ENCODE measurements at places on chromosomes 13 and 19. TPM values are rescaled to one million over a fixed set of nuclear protein-coding genes. Genes with fewer than 3 reads are reported as not detected.

GRCh38 chr19:43777163-43777695 is 3.5 kb downstream of the KCNN4 start:
- no peak overlapping the region for H3K4me3 ChIP-seq
- H3K27ac ChIP-seq = no peak overlapping the region
- peak; percentile 36 for DNase-seq

- H3K27me3 ChIP-seq = no peaks in the 10 kb centered on the region
- H3K4me1 ChIP-seq = peaks cover 9% of the 10 kb centered on the region
- H3K27ac ChIP-seq = peak overlapping the region; percentile 93
- H3K4me3 ChIP-seq = peak overlapping the region; percentile 93
- DNase-seq = peak; percentile 56
These were observed 1.4 kb upstream of the TSHZ3 start for GRCh38 chr19:31350693-31351055.

- no peak overlapping the region for H3K4me3 ChIP-seq
- no peaks in the 10 kb centered on the region for H3K27me3 ChIP-seq
- H3K36me3 ChIP-seq = peaks cover 24% of the 10 kb centered on the region
- no peak overlapping the region for H3K27ac ChIP-seq
- DNase-seq = no peak
These were observed 68.6 kb upstream of the TEX29 start for GRCh38 chr13:111251646-111252445.

The CALR3 gene
- not detected for total RNA-seq

GRCh38 chr19:12380444-12380737 is 14.9 kb upstream of the ZNF442 start:
- no peak overlapping the region for H3K27ac ChIP-seq
- DNase-seq = no peak
- H3K36me3 ChIP-seq = no peaks in the 10 kb centered on the region
- H3K27me3 ChIP-seq = no peaks in the 10 kb centered on the region
- no peaks in the 10 kb centered on the region for H3K4me1 ChIP-seq

- peak; percentile 11 for DNase-seq
- no peak overlapping the region for H3K4me3 ChIP-seq
- no peaks in the 10 kb centered on the region for H3K27me3 ChIP-seq
- H3K27ac ChIP-seq = no peak overlapping the region
These were observed 16.0 kb downstream of the IRGC start for GRCh38 chr19:43731846-43732245.

The S1PR5 gene
- total RNA-seq = 0.56 TPM

GRCh38 chr13:46903748-46904147 is 6.9 kb upstream of the HTR2A start:
- peaks cover 5% of the 10 kb centered on the region for H3K27me3 ChIP-seq
- H3K4me3 ChIP-seq = no peak overlapping the region
- no peak overlapping the region for H3K27ac ChIP-seq
- no peaks in the 10 kb centered on the region for H3K36me3 ChIP-seq

The IFT88 gene
- 8.6 TPM for total RNA-seq

DNA sequence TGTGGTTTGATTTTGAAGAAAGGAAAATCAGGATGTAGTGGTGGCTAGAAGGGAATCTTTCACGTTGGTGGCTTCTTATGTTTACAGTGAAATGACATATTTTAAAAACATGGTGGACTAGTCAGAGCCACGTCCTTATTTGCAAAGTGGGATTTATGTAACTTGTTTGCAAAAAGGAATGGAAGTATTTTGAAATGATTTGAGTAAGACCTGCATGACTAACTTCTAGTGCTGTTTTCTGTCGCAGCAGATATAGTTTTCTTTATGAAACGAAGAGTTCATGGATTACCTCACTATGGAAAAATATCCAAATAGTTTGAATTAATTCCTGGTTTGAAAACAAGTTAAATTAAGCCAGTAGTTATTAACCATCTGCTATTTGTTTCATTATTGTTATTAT is 476.5 kb downstream of the MYO16 start:
- DNase-seq = peak; percentile 52
- H3K36me3 ChIP-seq = no peaks in the 10 kb centered on the region
- H3K27me3 ChIP-seq = peaks cover 9% of the 10 kb centered on the region
- H3K27ac ChIP-seq = no peak overlapping the region
- no peak overlapping the region for H3K4me3 ChIP-seq

DNA sequence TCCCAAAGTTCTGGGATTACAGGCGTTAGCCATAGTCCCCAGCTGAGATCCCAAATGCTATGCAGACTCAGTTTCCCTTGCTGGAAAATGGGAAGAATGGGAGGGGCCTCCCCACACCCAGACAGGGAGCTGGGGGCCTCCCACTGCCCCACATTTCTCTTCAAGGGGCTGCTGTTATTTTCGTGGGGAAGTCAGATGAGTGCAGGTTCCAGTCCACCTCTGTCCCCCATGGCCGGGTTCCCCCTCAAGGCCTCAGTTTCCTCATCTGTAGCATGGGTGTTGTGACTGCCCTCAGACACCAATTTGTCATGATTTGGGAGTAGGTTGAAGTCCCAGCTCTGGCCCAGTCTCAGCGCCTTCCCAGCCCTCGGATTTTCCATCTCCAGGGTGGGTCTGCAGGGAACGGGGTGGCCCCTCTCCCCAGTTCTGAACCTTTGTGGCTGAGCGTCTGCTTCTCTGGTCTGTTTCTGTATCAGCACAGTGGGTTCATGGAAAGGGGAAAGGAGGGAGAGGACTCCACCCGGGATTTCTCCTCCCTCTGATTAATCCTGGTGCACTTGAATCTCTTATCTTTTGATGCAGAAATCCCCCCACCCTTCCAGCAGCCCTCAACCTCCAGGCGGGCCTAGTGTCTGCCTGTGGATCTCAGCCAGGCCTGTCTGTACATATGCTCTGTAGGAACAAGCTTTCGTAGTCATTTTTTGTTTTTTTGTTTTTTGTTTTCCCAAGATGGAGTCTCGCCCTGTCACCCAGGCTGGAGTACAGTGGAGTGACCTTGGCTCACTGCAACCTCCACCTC is 12.2 kb downstream of the NFIC start:
- H3K27ac ChIP-seq = no peak overlapping the region
- no peaks in the 10 kb centered on the region for H3K27me3 ChIP-seq
- no peak overlapping the region for H3K4me3 ChIP-seq
- peaks cover 22% of the 10 kb centered on the region for H3K4me1 ChIP-seq
- H3K36me3 ChIP-seq = peaks cover 28% of the 10 kb centered on the region

GRCh38 chr19:53823380-53824120 is 564 bp downstream of the NLRP12 start:
- no peaks in the 10 kb centered on the region for H3K27me3 ChIP-seq
- H3K4me3 ChIP-seq = no peak overlapping the region
- H3K27ac ChIP-seq = no peak overlapping the region
- no peaks in the 10 kb centered on the region for H3K36me3 ChIP-seq
- no peaks in the 10 kb centered on the region for H3K4me1 ChIP-seq
- DNase-seq = no peak

GRCh38 chr19:17323964-17324332 is 10.7 kb downstream of the ANO8 start:
- no peak for DNase-seq
- H3K36me3 ChIP-seq = peaks cover 40% of the 10 kb centered on the region
- no peaks in the 10 kb centered on the region for H3K4me1 ChIP-seq

DNA sequence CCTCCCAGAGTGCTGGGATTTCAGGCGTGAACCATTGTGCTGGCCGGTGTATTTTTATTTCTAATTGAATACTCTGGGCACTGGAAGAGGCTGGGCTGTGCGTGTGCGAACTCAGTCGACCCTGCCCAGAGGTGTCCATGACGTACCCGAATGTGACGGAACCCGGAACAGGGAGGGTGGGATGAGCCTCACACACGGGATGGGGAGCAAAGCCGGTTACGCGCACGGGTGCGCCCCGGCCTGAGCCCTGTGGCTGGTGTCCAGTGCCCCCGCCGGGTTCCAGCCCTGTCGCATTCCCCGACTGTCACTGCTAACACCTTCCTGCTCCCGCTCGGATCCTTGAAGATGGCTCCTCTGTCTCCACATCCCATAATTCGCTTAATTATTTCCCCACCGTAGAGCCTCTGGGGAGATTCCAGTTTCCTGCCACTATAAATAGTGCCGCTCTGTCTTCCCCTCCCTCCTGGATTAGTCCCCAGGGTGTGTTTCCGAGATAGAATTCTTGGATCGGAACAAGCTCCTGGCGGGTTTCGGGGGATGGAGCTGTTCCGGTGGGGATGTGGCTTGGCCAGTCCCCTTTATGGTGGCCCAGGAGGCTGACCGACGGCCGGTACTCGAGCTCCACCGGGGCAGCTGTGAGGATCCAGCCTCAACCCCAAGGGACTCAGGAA is 22.0 kb downstream of the SBNO2 start:
- H3K36me3 ChIP-seq = peaks cover 49% of the 10 kb centered on the region
- peaks cover 18% of the 10 kb centered on the region for H3K4me1 ChIP-seq
- DNase-seq = no peak
- no peak overlapping the region for H3K4me3 ChIP-seq
- no peaks in the 10 kb centered on the region for H3K27me3 ChIP-seq

- H3K36me3 ChIP-seq = peaks cover 12% of the 10 kb centered on the region
- H3K4me3 ChIP-seq = no peak overlapping the region
- H3K4me1 ChIP-seq = peaks cover 21% of the 10 kb centered on the region
- no peaks in the 10 kb centered on the region for H3K27me3 ChIP-seq
- DNase-seq = no peak
These were observed 7.1 kb downstream of the ARGLU1 start for GRCh38 chr13:106560821-106561220.

DNA sequence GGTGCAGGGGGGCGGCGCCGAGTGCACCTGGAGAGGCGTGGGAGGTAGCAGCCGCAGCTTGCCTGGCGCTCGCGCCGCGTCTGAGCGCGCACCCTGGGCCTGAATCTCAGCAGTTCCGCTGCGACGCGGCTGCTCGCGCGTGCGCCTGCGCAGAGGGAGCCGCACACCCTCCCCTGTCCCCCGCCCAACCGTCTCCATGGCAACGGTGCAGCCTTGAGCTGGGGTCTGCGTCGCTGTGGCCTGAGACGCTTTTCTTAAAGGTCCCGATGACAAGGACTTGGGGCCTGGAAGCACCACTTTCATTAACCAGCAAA is at the start of gene PNMA8B:
PNMA8B (minus strand) TSS at position 82 of the 314 bp plus-strand sequence. CDS start 402 bp downstream, outside the sequence.
- H3K27ac ChIP-seq = no peak within 1 kb of the TSS
- H3K27me3 ChIP-seq = peaks cover 42% of the 10 kb centered on the region
- no peaks in the 10 kb centered on the region for H3K36me3 ChIP-seq

GRCh38 chr13:98778749-98779148 is 26.3 kb upstream of the SLC15A1 start:
- H3K27ac ChIP-seq = no peak overlapping the region
- H3K27me3 ChIP-seq = peaks cover 12% of the 10 kb centered on the region
- no peak overlapping the region for H3K4me3 ChIP-seq
- H3K36me3 ChIP-seq = no peaks in the 10 kb centered on the region
- H3K4me1 ChIP-seq = peaks cover 2% of the 10 kb centered on the region
- no peak for DNase-seq

DNA sequence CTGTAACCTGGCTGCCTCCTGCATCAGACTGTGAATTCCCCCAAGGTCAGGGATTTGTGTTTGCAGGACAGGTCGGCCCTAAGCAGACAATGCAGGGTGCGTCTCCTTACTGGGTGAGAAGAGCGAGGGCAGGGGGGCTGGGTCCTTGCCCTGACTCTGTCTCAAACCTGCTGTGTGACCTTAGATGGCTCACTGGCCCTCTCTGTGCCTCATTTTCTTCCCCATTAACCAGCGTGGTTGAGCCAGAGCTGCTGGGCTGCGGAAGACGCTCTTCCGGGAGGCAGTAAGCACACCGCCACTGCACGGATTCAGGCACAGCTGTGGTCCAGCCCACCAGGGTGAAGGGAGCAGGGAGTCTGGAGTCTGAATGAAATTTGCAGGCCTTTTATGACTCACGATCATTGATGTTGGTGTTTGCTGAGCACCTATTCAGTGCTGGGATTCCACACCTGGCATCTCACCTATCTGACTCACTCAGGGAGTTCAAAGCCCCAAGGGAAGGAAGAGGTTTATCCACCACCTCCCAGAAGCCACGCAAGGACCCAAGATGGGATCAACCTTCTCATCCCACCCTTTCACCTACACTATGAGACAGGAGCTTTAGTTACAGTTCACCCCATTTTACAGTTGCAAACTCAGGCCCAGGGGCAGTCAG is 2.5 kb downstream of the AKT1S1 start:
- no peaks in the 10 kb centered on the region for H3K27me3 ChIP-seq
- peaks cover 11% of the 10 kb centered on the region for H3K36me3 ChIP-seq
- DNase-seq = no peak
- H3K4me1 ChIP-seq = peaks cover 11% of the 10 kb centered on the region

The KASH5 gene
- total RNA-seq = not detected

The LILRA2 gene
- not detected for total RNA-seq

DNA sequence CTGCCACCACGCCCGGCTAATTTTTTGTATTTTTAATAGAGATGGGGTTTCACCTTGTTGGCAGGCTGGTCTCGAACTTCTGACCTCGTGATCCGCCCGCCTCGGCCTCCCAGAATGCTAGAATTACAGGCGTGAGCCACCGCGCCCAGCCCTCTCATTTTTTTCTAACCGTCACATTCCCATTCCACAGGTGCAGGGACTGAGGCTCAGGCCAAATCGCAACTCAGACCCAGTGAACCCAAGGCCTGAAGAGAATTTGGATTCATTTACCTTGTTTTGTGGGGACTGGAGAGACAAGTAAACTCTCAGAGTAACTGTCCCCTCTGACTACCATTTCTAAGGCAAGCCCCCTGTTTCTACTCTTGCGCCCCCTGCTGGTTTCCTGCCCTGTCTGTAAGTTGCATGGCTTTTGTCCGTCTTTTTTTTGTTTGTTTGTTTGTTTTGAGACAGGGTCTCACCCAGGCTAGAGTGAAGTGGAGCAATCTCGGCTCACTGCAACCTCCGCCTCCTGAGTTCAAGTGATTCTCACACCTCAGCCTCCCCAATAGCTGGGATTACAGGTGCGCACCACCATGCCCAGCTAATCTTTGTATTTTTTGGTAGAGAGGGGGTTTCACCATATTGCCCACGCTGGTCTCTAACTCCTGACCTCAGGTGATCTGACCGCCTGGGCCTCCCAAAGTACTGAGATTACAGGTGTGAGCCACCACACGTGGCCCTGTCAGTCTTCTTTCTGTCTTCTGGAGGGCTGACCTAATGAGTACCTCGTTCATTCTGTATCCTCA is 2.3 kb upstream of the STRN4 start:
- H3K27ac ChIP-seq = no peak overlapping the region
- peaks cover 17% of the 10 kb centered on the region for H3K36me3 ChIP-seq
- DNase-seq = peak; percentile 56
- peaks cover 5% of the 10 kb centered on the region for H3K4me1 ChIP-seq
- H3K27me3 ChIP-seq = no peaks in the 10 kb centered on the region

DNA sequence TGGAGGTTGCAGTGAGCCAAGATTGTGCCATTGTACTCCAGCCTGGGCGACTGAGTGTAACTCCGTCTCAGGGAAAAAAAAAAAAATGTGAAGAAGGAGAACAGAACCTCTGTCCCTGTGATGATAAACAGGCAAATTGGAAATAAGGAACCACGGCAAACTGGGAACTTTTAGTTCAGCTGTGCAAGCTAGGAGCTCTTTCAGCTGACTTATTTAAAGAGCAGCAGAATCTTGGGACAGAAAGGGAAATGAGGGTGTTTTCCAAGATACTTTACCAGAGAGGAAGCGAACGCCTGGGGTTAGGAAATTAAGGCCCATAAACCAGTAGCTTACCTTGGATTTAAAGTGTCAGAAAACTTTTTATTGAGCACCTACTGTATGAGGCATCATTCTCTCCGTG is 3.0 kb upstream of the UPF1 start:
- peaks cover 4% of the 10 kb centered on the region for H3K4me1 ChIP-seq
- H3K4me3 ChIP-seq = no peak overlapping the region
- H3K36me3 ChIP-seq = no peaks in the 10 kb centered on the region
- H3K27me3 ChIP-seq = no peaks in the 10 kb centered on the region

GRCh38 chr13:40492511-40492910 is 173.9 kb downstream of the FOXO1 start:
- no peaks in the 10 kb centered on the region for H3K27me3 ChIP-seq
- H3K36me3 ChIP-seq = no peaks in the 10 kb centered on the region
- no peak for DNase-seq
- H3K27ac ChIP-seq = no peak overlapping the region
- no peaks in the 10 kb centered on the region for H3K4me1 ChIP-seq
